ENCODE measurements at places on chromosomes 2 and 18.

GRCh38 chr18:13548106-13548819 lies 178.1 kb downstream of the FAM210A start:
- no peak for DNase-seq

GRCh38 chr2:118350621-118351020 lies 262.4 kb downstream of the INSIG2 start:
- no peak for DNase-seq

DNA sequence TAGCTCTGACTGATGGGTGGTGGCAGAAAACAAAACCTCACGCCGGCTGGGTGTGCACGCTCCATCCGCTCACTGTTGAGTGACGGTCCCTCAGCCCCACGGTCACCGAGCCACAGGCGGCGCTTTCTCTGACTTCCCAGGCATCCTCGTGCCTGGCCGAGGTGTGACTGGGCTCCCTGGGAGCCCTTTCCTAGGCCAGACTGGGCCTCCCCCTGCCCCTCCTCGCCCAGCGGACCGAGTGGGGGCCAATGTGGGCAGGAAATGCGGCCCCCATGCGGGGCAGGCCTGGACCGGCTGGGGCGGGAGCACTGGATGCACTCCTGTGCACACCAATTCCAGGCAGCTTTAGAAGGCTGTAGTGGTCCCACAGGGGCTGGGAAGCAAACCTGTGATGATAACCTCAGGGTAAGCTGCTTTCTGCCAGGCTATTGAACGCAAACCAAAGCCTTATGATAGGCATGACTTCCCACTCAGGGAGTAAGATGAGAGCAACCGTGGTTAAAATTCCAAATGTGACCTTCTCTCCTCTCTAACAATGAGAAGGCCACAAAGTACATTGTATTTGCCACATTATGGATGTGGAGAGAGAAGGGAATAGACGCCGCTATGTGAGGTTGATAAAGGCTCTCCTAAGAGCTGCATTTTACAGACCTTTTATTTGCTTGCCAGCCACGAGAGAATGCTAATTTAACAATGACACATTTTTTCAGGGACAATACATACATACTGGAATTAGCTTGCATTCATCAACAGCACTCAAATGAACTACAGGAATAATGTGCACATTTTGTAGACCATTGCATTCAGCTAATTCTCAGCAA lies 83.9 kb upstream of the PGAP1 start:
- no peak for DNase-seq

DNA sequence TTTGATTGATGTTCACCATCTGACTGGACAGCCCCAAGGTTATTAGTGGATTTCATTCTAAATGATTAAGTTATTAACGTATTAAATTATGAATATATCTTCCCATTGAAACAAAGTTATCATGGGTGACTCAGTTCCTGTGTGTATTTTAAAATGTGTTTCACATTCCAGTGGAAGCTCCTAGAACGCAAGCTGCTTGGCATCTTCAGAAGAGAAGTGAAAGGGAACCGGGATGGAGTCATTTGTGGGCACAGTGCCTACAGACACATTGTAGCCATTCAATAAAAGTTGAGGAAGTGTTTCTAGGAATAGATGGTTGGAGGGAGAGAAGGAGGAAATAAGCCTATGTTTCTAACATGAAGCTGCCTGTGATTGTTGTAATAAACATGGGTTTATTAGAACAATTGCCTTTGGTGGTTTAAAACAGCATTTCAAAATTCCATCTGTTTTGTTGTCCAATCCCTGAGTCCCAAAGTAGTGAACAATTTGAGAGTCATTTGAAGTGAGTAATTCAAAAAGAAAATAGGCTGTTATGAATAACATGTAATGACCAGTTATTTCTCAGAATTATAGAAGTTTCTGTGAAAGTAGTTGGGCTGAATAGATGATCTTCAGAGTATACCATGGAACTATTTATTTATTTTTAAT lies 143.5 kb downstream of the PKP4 start:
- DNase-seq: peak; percentile 85

DNA sequence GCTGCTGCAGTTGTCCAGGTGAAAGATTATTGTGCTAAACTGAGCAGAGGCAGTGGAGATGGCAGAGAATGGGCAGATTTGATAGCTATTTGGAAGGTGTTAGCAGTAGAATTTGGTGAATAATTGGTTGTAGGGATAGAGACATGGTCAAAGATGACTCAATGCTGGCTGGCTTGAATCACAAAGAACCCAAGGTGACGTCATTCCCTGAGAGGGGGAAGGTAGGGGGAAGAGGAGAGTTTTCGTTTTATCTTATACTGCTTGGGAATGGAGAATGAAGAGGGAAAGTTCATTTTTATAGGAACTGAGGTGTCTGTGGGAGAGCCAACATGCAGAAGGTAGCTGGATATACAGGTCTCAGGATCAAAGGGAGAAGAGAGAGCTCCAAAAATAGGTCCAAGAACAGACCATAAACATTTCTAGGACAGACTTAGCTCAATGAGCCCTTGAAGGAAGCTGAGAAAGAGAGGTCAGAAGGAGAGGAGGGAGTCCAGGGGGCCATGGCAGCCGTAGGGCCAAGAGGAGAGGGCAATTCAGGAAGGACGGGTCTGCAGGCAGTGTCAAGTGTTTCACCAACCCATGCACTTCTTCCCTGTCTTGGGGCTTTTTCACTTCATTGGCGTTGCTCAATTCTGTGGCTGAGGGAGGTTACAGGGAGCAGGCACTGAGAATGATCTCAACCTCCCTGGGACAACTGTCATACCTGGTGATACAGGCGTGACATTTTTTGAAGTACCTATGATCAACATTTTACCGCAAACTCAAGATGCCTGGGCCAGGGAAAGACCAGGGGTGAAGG lies 281.3 kb downstream of the TDRD15 start:
- DNase-seq: no peak

DNA sequence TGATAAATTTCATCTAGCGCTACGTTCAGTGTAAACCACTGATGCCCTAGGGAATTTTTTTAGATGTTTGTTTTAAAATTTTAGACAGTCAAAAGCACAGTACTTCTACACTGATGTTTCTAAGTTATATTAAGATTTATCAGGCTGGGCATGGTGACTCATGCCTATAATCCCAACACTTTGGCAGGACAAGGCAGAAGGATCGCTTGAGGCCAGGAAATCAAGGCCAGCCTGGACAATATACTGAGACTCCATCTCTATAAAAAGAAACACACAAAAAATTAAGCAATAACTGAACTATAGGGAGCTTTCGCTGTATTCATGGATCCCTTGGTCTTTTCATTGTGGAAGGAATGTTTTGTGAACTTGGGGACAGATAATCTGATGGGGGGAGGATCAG lies 50.6 kb upstream of the MAPRE2 start:
- peak; percentile 69 for DNase-seq

- no peak for DNase-seq
These were observed 79.0 kb downstream of the CRACDL start for GRCh38 chr2:98857001-98857400.

DNA sequence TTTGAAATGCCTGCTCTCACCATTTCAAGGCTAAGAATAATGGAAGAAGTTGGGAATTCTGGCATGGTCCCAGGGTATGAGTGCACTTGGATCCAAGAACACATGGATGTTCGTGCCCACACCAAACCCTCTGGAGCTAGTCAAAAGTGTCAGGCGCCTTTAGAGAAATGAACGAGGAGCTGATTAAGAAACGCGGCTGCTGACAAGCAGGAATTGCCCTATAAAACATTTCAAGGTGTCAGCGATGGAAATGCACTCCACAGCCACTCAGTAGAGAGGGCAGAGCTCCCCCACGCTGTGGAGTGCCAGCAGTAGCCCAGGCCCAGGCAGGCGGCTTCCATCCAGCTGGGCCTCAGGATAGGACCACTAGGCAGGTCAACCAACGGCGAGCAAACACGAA lies 213.7 kb downstream of the TTC32 start:
- DNase-seq: no peak

GRCh38 chr18:6553234-6553900 lies 138.7 kb upstream of the L3MBTL4 start:
- no peak for DNase-seq

- peak; percentile 86 for DNase-seq
These were observed 31.6 kb upstream of the CASP10 start for GRCh38 chr2:201151127-201151981.

DNA sequence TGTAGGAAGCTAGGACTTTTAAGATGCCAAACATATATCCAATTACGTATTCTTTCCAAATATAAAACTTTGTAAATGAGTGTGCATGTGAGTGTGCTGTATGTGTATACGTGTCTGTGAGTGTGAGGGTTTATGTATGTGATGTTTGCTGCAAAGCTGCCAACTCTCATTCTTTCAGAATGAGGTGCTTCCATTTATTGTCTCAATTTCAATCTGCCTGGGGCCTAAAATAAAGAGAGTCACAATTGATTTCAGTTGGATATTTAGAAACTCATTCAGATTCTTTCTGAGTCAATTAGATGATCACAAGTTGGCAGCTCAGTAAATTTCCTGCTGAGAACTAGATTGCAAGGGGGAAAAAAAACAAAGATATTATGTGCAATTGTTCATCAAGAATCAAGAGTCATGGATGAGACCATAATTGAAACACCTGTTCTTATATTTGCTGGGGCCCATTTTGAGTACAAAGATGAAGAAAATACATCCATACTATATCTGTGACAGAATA lies 621.2 kb upstream of the ACVR2A start:
- no peak for DNase-seq

GRCh38 chr2:216583147-216583546 lies 50.1 kb upstream of the IGFBP2 start:
- peak; percentile 99 for DNase-seq

DNA sequence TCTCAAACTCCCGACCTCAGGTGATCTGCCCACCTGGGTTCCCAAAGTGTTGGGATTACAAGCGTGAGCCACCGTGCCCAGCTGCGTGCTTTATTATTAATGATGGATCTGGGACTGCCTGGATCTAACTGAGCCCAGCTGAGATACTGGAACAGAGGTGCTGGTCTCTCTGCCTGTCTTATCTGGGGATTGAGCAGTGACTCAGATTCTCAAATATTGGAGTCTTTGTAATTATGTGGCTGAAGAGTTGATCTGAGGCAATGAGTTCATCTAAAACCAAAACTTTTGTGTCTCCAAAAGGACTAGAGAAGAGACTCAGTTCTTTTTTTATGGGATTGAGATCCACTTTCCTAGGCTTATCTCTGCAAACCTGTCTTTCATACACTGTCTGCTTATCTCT lies 16.3 kb downstream of the PLEKHB2 start:
- peak; percentile 68 for DNase-seq

GRCh38 chr2:165431014-165431413 lies 38.5 kb upstream of the CSRNP3 start:
- DNase-seq: no peak

GRCh38 chr2:223602972-223603371 lies 811 bp upstream of the SCG2 start:
- peak; percentile 38 for DNase-seq

GRCh38 chr2:26409785-26410184 lies 8.1 kb downstream of the DRC1 start:
- no peak for DNase-seq

- DNase-seq: no peak
These were observed 334.6 kb upstream of the KLHL29 start for GRCh38 chr2:23050388-23050787.

GRCh38 chr2:240603846-240604245 lies 17.3 kb downstream of the CAPN10 start:
- DNase-seq: no peak

GRCh38 chr2:46009772-46010171 lies 287.4 kb upstream of the EPAS1 start:
- DNase-seq: no peak
